Globus pallidus (tissue), 1 donor: ENCODE measurements at places on chromosomes 1 and 21.

GRCh38 chr1:171550050-171550449 is 64.7 kb downstream of the PRRC2C start:
- no peak for DNase-seq

- DNase-seq: peak; percentile 71
Measured at GRCh38 chr1:8382051-8382505, 64.2 kb downstream of the SLC45A1 start.

DNA sequence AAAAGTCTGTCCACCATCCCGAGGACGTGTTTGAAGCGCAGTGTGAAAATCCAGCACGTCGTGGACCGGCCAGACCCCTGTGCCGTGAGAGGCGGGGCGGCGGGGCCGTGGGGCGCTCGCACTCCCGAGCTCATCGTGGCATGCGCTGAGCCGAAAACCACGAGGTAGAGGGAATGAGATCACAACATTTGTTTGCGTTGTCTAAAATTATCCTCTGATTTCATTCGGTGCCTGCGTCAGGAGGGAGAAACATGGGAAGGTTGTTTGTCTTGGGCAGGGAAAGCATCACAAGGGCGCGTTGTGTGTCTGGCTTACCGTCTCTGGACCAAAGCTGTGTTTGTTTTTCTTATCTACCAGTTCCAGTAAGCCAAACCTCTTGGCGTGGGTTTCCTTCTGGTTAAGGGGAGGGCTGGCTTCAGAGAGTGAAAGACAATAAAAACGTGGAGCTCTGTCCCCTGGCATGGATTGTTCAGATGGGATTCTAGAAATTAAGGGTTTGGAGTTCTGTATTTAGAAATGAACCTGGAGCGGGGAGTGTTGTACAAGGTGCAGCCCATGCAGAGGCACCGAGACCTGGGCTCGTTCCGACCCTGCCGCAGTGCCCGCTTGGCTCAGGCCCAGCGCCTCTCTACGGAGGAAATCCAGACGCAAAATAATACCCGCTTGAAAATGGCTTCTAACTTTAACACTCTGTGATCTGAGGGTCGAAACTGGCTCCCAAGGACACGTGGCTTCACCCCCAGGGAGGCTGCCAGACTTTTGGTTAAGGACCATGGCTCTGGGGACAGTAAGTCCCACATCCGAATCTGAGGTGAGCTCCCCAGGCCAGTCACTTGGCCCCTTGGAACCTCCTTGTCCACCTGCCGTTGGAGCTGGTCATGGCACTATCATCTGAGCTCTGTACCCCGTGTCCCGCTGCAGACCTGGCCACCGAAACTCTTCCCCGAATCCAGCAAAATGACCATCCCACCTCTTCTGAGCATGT is 68.7 kb upstream of the FAM3B start:
- DNase-seq: no peak

DNA sequence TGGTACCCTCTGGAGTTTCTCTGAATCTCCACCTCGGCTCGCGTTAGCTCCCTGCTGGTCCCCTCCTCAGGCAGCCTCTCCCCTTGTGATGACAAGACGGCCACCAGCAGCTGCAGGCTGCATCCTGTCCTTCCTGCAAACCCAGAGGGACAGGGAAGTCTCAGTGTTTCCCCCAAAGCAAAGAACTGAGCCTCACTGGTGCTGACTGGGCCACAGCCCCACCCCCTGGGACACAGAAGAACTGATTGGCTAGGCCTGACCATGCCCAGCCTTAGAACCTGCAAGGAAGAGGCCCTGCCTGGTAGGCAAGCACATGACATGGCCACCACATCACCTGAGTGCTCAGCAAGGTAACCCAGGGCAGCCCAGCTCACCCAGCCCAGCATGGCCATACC is 34.6 kb downstream of the TMEM51 start:
- DNase-seq: no peak

DNA sequence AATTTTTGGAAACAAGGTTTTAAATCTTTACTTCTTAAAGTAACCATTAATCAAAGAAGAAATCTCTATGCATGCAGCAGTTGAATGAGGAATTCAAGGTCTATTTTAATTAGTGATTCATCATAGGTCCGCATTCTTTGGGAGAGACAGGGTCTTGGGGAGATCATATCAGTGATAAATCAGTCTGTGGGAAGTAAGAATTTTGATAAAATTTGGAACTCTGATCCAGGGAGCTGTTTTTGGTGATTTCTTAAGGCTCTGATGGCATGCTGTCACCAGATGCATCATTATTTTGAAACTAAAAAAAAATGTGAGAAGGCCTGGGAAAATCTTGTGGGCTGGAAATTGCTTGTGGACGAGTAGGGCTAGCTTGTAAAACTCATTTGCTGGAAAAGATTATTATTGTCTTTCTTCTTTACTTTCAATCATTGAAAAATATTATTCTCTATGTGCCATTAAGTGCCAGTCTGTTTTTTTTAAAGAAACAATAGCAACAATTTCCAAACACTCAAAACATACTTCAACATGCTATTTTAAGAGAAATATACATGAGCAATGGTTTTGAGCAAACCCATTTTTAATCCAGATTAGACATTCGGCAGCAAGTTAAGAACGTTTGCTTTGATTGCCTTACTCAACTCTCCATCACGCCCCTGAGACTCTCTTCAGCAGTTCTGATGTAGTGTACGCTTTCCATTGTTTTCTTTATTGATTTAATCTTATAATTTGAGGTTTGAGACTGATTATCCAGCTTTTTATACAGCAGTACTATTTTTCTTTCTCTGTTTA is 62.6 kb downstream of the ZBTB18 start:
- no peak for DNase-seq

DNA sequence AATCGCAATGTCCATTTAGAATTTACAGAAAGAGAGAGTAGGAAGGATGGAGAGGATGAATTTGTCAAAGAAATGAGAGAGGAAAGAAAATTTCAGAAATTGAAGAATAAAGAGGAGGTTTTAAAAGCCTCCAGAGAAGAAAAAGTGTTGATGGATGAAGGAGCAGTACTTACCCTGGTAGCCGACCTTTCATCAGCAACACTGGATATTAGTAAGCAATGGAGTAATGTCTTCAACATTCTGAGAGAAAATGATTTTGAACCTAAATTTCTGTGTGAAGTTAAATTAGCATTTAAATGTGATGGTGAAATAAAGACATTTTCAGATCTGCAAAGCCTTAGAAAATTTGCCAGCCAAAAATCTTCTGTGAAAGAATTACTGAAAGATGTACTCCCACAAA is 12.5 kb downstream of the L1TD1 start:
- DNase-seq: no peak

GRCh38 chr1:190168116-190168892 is 309.4 kb downstream of the BRINP3 start:
- DNase-seq: no peak

DNA sequence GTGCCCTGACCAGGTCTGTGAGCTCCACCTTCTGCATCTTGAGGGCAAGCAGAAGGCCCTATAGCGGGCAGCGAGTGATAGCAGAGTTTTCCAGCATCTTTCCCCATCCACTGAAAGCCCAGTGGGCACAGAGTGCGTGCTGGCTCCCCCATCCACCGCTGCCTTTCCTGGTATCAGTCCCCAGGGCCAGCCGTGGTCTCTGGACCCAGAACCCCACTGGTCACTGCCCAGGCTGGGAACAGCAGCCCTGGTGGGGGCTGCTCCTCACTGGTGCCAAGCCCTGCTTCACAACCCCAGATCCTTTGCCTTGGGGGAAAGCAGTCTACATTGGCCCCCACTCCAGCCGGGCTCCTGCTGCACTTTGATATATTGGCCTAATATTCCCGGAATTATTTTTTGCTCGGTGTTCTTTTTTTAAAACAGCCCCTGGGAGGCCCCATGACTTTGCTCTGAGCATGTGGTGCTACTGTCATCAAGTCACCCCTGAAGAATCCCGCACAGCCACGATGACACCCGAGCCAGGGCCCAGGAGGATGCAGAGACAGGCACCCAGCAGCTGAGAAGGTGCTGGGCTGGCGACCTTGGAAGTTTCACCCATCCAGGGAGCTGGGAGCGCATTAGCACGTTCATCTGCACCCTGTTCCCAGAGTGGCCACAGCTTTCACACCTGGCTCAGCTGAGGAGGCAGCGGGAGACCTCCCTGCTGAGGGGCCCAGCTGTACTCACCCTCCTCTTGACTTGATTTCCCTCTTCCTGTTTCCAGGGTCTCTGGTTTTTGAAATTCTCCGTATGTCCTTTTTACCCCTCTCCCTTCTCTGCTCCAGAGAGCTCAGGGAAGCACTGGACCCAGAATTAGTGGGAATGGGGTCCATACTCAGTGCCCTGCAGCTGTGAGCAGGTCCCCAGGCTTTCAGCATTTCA is 56.9 kb downstream of the KLHDC7A start:
- DNase-seq: no peak

DNA sequence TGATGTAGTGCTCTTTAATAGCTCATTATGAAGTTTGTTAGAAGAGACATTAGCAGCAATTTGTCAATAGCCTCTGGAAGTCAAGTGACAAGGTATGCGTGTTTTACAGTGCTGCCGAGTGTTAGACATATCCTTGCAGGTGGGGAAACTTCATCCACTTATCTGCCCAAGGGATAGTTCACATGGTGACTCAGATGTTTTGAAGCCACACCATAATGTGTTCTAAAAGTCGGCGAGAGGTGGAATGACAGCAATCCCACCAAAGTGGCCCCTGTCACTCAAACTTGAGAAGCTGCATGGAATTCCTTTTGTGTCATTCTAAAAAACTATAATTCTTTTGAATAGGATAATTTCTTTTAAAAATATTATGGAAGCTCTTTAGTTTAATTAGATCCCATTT is 98.1 kb downstream of the RUNX1 start:
- no peak for DNase-seq
